ENCODE measurements at places on chromosomes 12 and 14.

- no peak for DNase-seq
Observed at GRCh38 chr12:24861766-24862540, 86.9 kb downstream of the BCAT1 start.

DNA sequence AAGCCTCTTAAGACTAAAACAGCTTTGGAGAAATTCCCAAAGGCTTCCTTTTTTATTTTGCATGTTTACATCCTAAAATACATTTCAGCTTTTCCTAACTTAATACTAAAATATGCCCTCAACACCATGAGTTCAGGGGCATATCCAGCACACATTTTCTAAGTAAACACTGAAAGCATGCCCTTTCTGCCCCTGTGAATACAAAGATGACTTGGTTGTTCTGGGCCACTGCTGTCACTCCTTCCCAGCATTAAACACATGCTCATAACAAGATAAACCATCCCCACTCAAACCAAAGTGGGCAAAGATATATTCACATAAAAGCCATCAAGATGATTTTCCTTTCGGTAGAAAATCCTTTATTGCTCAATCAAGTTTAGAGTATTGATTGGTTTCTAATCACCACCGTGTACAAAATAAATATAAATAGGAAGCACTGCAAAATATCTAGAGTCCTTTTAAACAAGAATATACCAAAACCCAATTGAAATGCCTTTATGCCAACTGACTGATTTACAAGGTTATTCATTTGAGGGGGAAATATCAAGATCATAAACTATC lies 1.9 kb downstream of the CCNB1IP1 start:
- DNase-seq, result no peak

- peak; percentile 11 for DNase-seq
Observed at GRCh38 chr12:106074706-106075392, 63.9 kb downstream of the NUAK1 start.

DNA sequence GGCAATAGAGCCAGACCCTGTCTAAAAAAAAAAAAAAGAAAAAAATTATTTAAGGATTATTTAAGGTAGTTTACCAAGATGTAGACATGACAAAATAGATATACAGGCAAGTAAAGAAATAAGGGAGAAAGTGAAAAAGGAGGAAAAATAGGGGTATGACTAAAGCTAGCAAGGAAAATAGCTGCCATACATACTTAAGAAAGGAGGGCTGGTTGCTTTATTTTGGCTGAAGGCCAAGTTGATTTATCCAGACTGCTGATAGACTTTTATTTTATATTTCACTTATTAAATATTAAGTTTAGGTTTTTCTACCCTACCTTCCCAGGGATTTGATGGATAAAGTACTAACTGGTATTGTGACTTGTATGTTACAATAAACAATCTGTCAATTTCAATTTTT lies 8.3 kb upstream of the AEBP2 start:
- no peak for DNase-seq

DNA sequence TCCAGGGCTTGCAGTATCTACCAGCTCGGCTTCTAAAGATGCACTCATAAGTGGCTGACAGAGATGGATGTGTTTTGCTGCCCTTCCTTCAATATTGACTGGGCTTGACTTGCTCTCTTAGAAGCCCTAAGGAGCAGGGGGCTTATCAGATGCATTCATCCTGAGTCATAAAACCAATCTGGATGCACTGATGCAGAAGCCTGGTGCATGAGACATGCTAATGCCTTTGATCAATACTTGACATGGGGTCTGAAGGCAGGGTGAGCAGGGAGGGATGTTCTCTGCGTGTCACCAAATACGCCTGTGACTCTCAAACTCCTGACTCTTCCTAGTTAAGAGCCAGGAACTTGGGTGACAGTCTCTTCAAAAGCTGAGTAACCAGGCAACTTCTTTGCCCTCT lies 77.8 kb upstream of the HSPB8 start:
- DNase-seq, result no peak

- no peak for DNase-seq
Observed at GRCh38 chr14:78010688-78011087, 159.5 kb upstream of the NRXN3 start.

DNA sequence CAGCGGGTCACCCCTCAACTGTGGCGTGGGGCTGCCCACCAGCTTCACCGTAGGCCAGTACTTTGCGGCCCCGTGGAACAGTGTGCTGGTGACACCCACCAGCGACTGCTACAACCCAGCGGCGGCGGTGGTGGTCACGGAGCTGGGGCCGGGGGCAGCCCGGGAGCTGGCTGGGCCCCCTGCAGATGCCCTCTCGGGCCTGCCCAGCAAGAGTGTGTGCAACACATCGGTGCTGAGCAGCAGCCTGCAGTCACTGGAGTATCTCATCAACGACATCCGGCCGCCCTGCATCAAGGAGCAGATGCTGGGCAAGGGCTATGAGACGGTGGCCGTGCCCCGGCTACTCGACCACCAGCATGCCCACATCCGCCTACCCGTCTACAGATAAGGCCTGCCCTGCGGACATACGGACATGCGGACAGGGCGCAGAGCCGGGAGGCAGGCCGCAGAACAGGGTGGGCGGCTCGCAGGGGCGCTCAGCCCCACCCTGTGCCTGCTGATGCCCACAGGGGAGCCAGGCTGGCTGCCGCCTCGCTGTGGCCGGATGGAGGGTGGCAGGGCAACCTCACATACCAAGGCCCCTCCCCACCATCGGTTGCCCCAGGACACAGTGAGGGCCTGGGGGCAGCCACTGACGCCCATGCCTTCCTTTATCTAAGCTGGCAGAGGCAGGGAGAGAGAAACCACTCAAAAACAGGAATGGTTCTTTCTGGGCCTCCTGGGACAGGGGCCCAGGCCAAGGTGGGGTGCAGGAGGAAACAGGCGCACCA lies 55.5 kb downstream of the FAM222A start:
- DNase-seq, result no peak

DNA sequence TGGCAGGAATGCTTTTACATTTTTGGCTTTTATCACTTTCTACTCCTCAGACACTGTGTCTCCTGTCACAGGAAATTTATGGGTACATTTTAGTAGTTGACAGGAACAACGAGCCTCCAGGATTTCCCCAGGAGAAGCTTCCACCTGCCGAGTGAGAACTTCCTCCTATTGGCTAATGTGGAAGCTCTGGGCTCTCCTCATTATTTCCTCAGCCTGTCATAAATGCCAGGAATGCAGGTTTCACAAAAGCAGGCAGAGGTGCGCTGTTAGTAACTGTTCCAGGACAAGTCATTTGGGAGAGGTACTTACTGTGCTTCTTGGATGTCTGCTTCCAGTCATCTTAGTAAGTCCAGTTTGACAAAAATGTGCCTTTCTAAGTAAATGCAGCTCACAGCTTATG lies 19.1 kb upstream of the DCP1B start:
- no peak for DNase-seq

DNA sequence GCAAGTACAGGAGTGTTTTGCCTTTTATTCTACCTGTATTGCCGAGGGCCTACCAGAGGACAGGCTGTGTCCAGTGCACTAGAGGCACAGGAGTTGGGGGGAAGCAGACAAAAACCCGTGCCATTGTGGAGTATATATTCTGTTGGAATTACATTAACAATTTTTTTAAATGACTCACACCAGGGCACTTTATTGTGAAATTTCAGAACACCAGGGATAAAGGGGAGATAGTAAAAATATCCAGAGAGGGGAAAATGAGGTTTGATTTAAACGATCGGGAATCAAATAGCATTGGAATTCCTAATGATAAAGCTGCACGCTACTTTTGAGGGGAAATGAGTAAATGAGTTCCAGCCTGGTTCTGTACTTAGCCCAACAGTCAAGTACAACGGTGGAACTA lies 123.2 kb downstream of the PELI2 start:
- no peak for DNase-seq

DNA sequence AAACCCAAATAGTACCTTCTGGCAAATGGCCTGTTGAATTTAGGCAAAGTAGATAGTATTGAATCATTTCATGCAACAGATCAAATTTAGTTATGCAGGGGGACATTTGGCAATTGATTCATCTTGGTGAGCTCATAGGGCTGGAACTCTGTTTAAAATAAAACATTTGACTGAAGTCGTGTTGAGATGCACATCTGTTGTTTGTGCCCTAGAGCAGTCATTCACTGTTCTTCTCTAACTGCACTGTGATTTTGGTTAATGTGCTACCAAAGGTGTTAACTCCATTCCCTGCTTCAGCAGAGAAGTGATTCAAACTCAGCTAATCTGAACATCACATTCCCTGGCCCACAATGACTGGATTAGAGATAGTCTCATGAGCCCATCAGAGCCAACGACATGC lies 44.0 kb upstream of the CSRP2 start:
- no peak for DNase-seq

- DNase-seq, result no peak
Observed at GRCh38 chr12:47216150-47216677, 136.5 kb upstream of the AMIGO2 start.

DNA sequence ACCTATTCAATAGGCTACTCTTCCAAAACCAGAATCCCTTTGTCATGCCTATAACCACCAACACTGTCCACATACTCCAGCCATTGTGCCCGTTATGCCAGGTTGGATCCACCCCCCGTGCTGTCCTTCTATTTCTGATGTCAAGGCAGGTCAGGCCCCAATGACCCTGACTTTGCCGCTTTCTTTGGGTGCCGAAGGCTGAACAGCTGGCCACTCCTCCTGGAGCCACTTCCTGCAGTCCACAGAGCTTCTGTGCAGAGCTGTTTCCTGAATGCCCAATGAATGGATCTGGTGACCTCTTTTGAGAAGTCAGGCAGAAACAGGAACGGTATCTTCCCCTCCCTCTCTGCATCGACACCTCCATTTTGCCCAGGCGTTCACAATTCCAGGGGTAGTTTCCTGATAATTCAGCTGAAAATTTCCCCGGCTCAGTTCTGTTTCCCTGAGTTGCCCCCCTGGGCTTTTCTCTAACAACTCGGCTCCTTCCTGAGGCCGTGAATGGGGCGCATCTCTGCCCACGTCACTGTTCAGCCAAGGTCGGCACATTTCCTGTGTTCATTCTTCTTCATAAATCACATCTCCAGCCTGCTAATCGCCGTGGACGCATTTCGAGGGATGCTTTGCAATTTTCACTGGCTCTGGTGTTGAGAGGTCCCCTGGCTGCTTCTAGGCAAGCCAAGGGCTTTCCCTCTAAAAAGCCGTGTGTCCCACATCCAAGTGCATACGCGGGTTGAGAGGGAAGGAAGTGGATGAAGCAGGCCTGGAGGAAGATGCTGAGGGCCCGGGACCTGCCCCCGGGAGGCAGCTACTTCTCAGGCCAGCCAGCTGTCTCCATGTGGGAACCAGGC lies 86.5 kb downstream of the PAPOLA start:
- no peak for DNase-seq

DNA sequence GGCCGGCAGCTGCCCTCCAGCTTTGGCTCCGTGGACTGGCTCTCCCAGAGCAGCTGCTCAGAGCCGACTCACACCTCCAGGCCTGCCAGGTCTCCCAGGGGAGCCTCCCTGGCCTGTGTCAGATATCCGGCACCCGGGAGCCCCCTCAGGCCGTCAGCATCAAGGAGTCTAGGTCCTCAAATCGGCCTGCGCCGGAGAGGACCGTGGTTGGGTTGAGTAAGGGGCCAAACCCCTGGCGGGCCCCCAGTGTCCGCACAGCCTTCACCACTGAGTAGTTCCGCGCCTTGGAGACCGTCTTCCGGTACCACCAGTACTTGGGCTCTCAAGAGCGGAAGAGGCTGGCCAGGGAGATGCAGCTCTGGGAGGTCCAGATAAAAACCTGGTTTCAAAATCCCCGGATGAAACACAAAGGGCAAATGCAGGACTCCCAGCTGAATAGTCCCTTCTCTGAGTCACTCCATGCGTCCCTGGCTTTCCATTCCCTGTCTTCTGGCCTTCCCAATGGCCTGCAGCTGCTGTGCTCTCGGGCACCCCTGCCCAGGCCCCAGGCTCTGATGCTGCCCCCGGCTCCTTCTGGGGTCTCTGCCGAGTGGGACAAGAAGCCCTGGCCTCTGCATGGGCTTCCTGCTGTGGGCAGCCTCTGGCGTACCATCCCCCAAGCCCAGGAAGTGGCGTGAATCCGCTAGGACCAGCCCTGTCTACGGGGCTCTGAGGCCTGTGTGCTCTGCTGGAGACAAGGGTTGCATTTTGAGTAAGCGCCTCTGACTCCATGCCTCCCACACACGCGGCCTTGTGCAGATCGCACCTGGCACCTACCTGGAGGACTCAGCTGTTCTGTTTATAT lies 245.1 kb upstream of the ATXN7L3B start:
- DNase-seq, result no peak

DNA sequence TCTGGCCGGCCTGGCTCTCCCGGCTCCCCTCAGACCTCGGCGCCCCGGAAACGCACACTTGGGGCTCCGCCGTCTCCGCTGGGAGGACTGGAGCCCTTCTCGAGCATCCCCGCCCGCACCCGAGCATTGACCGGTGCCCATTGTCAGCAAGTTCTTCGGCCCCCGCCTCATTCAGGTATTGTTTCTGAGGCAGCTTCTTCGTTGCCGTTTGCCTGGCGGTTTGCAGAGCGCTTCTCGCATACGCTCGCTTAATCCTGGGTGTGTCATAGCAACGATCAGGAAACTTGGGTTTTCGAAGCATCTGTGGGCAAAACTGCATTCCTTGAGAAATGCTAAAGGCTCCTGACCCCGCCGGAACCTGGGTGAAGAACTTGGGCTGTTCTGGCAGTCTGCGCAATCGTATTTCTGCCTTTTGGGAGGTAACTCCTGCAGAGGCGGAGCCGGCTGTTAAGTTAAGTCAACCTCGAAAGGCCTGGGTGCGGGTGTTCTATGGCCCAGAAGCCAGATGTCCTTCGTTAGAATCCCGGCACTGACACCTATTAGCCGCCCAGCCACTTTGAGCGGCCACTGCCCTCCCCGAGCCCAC lies 518 bp downstream of the GSKIP start:
- DNase-seq, result peak; percentile 87

- peak; percentile 34 for DNase-seq
Observed at GRCh38 chr12:2739832-2740641, 54.7 kb upstream of the FKBP4 start.

DNA sequence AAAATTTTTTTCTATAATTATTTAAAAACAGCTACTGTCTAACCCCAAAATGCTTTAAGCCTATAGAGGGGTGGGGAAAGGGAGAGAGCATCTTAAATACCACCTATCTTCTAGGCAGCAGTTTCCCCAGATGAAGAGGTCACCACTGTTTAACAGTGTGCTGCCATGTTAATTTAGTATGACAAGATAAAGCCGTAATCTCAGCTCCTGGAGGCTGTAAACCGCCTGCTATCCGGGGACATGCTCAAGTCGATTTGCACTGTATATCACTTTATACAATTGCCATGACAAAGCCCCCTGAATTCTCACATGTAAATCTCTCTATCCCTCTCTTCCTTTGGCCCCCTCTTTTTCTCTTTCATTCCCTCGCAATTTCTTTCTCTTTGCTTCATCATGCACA lies 68.5 kb downstream of the SOX5 start:
- DNase-seq, result no peak

GRCh38 chr12:58668871-58669270 lies 251.4 kb downstream of the LRIG3 start:
- no peak for DNase-seq

- no peak for DNase-seq
Observed at GRCh38 chr12:50590869-50591268, 86.1 kb downstream of the DIP2B start.

DNA sequence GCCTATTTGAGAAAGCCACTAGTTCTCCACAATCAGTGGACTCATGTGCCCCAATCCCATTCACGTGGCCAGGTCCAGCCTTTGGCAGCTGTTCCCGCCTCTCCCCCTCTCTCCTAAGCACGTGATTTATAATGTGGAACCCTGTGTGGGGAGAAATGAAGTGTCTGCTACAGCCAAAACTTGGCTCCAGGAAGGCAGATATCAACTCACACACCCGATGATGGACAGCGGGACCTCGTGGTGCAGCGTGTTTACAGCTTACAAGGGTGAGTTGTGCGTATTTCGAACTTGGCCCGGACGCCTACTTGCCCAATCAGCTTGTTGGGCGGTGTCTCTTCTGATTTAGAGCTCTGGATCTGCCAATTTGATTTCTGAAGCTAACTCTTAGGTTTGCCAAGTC lies 38.1 kb upstream of the FAM181A start:
- no peak for DNase-seq
